ENCODE measurements at places on chromosomes 2 and 18. TPM values are rescaled to one million over a fixed set of nuclear protein-coding genes. Genes with fewer than 3 reads are reported as not detected.
A peak's percentile ranks its signal among the peaks of the same experiment; 100 is the strongest.

- H3K4me3 ChIP-seq: no peak overlapping the region
- H3K36me3 ChIP-seq: no peaks in the 10 kb centered on the region
- H3K27me3 ChIP-seq: no peaks in the 10 kb centered on the region
- no peak for DNase-seq
Observed at GRCh38 chr2:149766339-149766738, 178.8 kb upstream of the MMADHC start.

DNA sequence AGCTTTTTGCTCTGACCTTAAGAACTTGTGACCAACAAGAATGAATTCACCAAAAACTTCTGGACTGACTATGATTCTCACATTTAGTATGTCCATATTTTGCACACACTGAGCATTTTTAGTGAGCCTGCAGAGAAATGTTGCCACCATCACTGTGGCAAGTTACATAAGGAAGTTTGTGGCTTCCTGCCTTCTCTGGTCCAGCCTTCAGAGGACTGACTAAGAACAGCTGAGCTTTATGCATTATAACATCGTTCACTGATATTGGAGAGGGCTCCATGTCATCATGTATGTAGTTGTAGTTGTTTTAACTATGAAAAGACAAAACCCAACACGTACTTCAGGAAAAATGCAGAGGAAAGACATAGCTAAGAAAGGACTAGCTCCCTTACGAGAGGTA, 218.0 kb upstream of the CRIM1 start:
- no peak overlapping the region for H3K4me3 ChIP-seq
- H3K36me3 ChIP-seq: no peaks in the 10 kb centered on the region
- no peak overlapping the region for H3K27ac ChIP-seq
- no peaks in the 10 kb centered on the region for H3K4me1 ChIP-seq
- no peak for DNase-seq
- no peaks in the 10 kb centered on the region for H3K27me3 ChIP-seq

DNA sequence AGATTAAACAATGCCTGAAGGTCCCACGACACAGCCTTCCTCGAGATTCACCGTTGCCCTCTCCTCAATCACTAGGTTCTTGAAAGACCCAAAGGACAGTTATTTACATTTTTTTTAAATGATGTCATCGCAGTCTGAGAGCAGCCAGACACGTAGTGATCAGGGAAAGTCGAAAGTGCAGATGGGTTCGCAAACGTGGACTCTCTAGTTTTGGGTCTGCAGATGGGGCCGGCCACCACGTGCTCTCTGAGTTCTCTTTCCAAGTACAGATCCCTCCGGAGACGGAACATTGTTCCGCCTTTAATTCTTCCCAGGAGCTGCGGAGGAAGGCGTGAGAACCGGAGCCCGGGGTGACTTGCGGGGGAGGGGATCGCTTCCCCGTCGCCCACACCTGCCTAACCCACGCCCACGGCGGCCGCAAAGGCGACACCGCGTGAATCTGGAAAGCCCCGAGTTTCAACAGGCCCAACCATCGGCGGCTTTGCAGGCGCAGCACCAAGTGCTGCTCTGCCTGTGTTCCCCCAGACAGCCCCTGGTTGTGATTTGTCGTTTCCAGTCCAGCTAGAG, 54.3 kb downstream of the PKDCC start:
- H3K36me3 ChIP-seq: no peaks in the 10 kb centered on the region
- no peaks in the 10 kb centered on the region for H3K27me3 ChIP-seq
- H3K4me3 ChIP-seq: peak overlapping the region; percentile 54
- H3K27ac ChIP-seq: peak overlapping the region; percentile 92
- H3K4me1 ChIP-seq: no peaks in the 10 kb centered on the region
- DNase-seq: no peak

- H3K36me3 ChIP-seq: no peaks in the 10 kb centered on the region
- no peak overlapping the region for H3K4me3 ChIP-seq
- no peak overlapping the region for H3K27ac ChIP-seq
Observed at GRCh38 chr2:174076975-174077374, 111.8 kb upstream of the SP3 start.

DNA sequence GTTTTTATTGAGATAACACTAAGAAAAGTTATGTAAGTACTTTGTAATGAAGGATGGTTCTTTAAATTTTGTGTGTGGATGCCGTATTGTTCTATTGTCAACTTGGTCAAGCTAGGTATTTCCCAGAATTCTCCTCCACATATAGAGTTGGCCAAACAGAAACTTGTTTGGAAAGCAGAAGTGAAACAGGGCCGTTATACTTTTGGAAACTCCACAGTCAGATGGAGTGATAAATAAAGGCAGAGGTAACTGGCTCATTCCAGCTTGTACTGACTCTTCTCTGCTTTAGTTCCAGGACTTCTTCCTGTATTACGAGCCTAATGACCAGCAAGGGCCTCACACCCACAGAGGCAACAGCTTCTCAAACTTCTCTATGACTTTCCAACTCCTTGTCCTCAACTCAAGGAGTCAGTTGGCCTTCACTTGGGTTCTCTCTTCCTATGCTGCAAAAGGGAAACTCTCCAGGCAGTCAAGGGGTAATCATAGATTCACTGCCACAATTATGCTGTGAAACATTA, 16.4 kb upstream of the STARD7 start:
- no peaks in the 10 kb centered on the region for H3K4me1 ChIP-seq
- no peak overlapping the region for H3K4me3 ChIP-seq
- H3K27me3 ChIP-seq: no peaks in the 10 kb centered on the region
- no peak for DNase-seq
- no peak overlapping the region for H3K27ac ChIP-seq

- DNase-seq: no peak
- H3K36me3 ChIP-seq: no peaks in the 10 kb centered on the region
- H3K27me3 ChIP-seq: no peaks in the 10 kb centered on the region
- no peak overlapping the region for H3K4me3 ChIP-seq
- H3K27ac ChIP-seq: no peak overlapping the region
Observed at GRCh38 chr2:235842941-235843340, 325.2 kb downstream of the GBX2 start.

DNA sequence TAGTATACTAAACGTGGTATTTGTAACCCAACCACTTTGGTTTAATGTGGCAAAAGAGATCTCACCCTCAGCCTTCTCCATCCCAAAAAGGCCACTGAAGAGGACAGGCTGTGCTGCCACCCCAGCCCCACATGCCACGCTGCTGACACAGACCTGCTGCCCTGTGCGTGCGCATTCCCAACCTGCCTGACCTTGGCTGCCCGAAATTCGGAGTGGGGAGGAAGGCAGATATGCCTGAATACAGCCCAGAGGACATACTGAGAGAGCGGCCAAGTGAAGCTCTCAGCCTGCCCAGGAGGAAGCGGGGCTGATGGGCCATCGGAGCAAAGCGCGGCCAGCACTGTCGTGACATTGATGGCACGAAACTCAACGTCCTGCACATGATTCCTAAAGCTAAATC, 70.0 kb downstream of the HDAC4 start:
- no peak overlapping the region for H3K27ac ChIP-seq
- H3K4me1 ChIP-seq: no peaks in the 10 kb centered on the region
- no peaks in the 10 kb centered on the region for H3K36me3 ChIP-seq
- H3K4me3 ChIP-seq: no peak overlapping the region
- no peak for DNase-seq

GRCh38 chr2:144943986-144944385, 424.1 kb upstream of the ZEB2 start:
- H3K4me3 ChIP-seq: no peak overlapping the region
- H3K27me3 ChIP-seq: no peaks in the 10 kb centered on the region
- no peaks in the 10 kb centered on the region for H3K4me1 ChIP-seq
- H3K27ac ChIP-seq: no peak overlapping the region
- H3K36me3 ChIP-seq: no peaks in the 10 kb centered on the region
- DNase-seq: no peak

DNA sequence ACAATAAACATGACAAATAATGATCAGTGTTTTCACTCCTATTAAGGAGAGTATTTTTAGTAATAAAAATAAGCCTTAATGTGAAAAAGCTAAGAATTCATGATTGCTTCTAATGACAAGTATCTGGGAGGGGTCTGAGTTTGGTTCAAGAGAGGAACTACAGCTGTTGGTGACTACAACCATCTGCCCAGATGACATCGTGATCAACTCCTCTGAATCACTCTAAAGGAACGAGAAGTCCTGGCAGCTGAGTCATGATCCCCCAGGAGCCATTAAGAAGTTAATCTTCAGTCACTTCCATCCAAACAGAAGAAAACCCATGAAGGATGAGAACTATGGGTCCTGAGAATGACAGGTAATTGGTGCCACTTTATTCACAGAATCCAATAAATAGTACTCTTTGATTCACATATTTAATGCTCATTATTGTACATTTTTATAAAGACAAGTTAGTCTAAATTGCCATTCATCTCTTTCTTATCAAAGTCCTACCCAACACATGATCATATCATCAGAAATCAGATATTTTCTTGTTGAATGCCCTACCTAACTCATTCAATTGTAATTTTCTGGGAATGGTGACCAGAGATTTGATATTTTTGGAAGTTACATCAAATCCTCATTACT, 6.8 kb downstream of the TFPI start:
- H3K4me3 ChIP-seq: no peak overlapping the region
- DNase-seq: no peak
- no peaks in the 10 kb centered on the region for H3K36me3 ChIP-seq
- no peaks in the 10 kb centered on the region for H3K27me3 ChIP-seq

DNA sequence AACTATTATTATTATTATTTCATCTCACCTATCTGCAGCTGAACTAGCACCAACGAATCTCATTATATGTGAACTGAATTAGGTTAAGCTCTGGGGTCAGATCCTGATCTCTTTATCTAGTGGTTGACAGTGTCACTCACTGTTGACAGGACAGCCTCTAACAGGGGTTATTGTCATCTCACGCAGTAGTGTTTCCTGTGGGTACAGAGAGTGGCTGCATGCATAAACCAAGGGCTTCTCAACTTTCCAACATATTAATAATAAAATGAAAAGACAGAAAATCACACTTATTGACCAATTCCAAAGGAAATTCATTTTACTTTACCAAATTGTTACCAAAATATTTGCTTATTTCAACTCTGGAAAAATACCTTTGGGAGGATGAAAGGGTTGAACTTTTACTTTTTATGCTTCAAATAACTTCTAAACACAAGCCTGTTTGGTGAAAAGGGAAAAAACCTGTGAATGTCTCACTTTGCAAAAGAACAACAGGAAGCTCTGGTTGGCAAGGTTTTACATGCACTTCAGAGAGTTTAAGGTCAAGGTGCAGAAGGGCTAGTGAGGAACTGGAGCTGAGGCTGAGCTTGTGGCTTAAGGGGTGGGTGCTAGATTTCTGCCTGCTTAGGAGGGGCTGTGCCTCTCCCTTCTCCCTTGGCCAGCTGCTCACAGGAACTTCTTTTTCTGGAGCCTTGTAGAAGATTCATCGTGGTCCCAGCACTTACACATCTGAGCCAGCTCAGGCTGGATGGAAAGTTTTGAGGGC, 72.6 kb downstream of the CTAGE1 start:
- no peak overlapping the region for H3K27ac ChIP-seq
- H3K4me1 ChIP-seq: no peaks in the 10 kb centered on the region
- no peak for DNase-seq

DNA sequence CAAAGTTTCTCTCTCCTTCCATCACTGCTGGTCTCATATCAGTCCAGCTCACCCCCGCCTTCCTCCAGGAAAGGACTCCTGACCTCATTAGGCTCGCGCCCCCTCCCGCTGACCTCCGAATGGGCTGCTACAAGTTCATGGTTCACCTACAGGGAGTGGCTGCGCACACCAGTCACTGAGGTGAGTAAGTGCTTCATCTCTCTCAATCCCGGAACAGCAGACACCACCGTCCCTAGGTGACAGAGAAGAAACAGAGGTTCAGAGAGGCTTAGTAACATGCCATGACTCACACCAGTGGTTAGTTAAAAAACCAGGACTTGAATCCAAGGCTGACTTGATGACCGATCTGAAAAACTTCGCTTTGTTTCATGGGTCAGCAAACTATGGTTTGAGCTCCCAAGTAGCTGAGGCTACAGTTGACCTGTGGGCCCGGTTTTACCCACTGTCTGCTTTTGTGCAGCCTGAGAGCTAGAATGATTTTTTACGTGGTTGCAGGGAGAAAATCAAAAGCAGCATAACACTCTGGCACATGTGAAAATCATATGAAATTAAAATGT, 42.0 kb downstream of the ZFP36L2 start:
- H3K36me3 ChIP-seq: no peaks in the 10 kb centered on the region
- no peak for DNase-seq
- no peak overlapping the region for H3K4me3 ChIP-seq
- H3K4me1 ChIP-seq: no peaks in the 10 kb centered on the region

- H3K27ac ChIP-seq: no peak overlapping the region
- H3K4me1 ChIP-seq: no peaks in the 10 kb centered on the region
- no peaks in the 10 kb centered on the region for H3K36me3 ChIP-seq
Observed at GRCh38 chr2:230893841-230894781, 29.4 kb downstream of the ITM2C start.

- no peak overlapping the region for H3K27ac ChIP-seq
- no peak for DNase-seq
- H3K36me3 ChIP-seq: no peaks in the 10 kb centered on the region
- H3K27me3 ChIP-seq: no peaks in the 10 kb centered on the region
- H3K4me3 ChIP-seq: no peak overlapping the region
- no peaks in the 10 kb centered on the region for H3K4me1 ChIP-seq
Observed at GRCh38 chr18:52395146-52395852, 55.3 kb downstream of the DCC start.

GRCh38 chr2:127398239-127398590, 10.4 kb upstream of the MAP3K2 start:
- H3K4me3 ChIP-seq: no peak overlapping the region
- H3K36me3 ChIP-seq: no peaks in the 10 kb centered on the region
- H3K4me1 ChIP-seq: no peaks in the 10 kb centered on the region
- peak; percentile 81 for DNase-seq

GNAL gene
- 7.5 TPM for total RNA-seq

UGT1A3 gene
- total RNA-seq: 0.16 TPM

CLIP4 gene
- 67.2 TPM for total RNA-seq

WNT6 gene
- 1.3 TPM for total RNA-seq

PROKR1 gene
- not detected for total RNA-seq

HOXD9 gene
- total RNA-seq: 2.8 TPM

Data from breast epithelium (tissue), 4 donors.